ENCODE measurements at places on chromosomes 5 and 9. TPM values are rescaled to one million over a fixed set of nuclear protein-coding genes. Genes with fewer than 3 reads are reported as not detected.

GRCh38 chr9:75683591-75683990 is 206.9 kb upstream of the PCSK5 start:
- no peak for DNase-seq

GRCh38 chr5:37738865-37739488 is 100.9 kb downstream of the GDNF start:
- no peak for DNase-seq

- DNase-seq, result no peak
Measured at GRCh38 chr5:103849934-103850333, 287.3 kb upstream of the NUDT12 start.

GRCh38 chr9:132176338-132176737 is 14.5 kb downstream of the NTNG2 start:
- DNase-seq, result no peak

DNA sequence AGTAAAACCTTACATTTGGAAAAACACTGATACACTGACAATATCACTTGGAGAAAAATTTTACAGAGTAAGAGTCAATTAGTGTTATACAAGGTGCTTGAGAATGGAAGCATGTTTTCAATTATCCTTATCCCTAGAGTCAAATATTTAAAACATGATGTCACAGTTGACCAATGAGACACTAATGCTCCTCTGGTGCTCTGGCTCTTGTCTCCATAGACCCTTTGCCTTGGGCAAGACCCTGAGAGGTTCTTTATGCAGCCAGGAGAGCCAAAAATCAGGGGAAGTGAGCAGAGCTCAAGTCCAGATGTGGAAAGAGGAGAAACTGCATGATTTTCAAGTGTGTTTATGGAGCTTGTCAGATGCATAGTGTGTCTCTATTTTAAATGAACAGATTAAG is 153.9 kb downstream of the MARCHF11 start:
- no peak for DNase-seq

DNA sequence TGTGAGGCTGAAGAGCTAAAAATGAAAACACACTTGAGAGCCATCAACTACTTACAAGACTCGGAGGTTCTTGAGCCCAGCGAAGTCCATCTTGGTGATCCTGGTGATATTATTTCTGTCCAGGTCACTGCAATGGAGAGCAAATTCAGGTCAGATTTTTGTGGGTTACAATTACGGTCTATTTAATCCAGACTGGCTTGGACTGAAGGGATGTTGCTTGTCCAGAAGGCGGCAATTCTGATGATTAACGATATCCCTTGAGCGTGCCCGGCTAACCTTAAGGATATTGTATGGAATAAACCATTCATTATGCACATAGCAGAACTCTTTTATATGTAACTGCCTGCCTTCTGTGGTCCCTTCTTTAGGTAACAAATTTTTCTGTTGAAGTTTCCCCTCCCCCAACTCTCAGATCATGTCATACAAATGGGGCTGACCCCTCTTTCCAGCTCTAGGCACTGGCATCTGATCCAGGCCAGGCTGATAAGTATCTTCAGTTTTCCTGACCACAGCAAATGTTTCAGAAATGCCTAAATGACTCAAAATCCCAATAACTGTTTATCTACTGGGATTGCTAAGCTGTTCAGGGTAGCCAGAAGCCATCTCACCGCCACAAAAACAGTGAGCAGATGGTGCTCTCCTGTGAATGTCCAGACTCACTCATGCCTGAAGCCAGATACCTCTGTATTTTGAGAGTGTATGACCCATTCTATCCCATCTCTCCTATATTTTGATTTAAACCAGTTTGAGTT is 49.4 kb downstream of the SLIT3 start:
- peak; percentile 45 for DNase-seq

DNA sequence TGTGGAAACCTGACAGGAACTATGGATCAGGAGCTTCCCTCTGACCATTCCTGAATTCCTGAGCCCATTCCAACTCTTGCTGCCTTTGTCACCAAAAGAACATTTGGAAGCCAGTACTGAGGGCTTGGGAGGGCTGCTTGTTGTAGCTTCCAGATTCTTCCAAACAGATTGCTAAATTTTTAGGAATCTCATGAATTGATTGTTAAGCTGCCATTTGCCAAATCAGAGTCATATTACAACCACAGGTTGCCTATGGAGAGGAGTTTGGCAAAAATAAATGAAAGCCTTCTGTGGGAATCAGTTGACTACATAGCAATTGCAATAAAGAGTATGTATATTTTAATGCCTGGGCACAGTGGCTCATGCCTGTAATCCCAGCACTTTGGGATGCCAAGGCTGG is 39.2 kb upstream of the SLC28A3 start:
- DNase-seq, result no peak

DNA sequence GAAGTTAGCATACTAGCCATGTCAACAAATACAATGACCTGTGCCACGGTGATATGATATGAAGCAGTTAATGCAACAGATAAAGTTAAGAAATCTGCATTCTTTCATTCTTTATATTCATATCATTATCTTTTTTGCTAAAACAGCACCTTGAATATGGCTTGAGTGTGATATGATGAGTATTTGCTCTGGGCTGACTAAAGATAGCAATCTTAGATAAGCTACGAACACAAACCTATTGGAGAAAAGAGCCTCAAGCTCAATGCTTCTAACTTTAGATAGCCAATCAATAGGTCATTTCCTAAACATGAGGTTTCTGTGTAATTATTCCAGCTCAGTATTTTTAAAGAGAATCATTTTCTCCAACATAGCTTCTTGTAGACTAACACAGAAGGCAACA is 61.7 kb downstream of the NR2F1 start:
- no peak for DNase-seq

GRCh38 chr5:54551292-54551691 is 33.7 kb downstream of the SNX18 start:
- no peak for DNase-seq

- DNase-seq, result no peak
Measured at GRCh38 chr5:117732264-117732663, 1157.6 kb upstream of the SEMA6A start.

- no peak for DNase-seq
Measured at GRCh38 chr9:113152699-113153098, 1.9 kb downstream of the SLC31A2 start.

DNA sequence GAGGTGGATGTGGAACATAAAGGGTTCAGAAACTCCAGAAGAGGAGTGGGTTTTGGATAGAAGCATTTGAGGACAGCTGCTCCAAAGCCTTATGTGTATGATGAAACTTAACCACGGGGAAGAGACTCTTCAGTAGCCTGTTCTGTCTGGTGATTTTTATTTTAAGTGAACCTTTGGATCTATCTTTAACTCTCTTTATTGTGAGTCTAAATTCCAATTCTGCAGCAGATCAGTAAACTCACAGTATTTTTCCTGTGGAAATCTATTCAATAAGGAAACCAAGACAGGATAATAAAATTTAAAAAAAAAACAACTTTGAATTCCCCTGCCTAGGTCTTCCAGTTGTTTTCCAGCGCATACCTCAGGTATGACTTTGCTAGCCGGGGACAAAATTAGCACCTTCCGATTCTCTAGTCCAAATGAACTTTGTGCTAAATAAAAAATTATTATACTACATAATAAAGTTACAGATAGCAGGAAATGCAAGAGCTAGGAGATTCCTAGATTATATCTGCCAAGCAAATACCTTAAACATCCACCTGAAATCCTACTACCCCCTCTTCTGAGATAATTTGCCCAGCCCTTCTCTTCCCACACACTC is 101.9 kb downstream of the NLN start:
- DNase-seq, result no peak

GRCh38 chr9:90842996-90843395 is 41.4 kb downstream of the SYK start:
- no peak for DNase-seq

DNA sequence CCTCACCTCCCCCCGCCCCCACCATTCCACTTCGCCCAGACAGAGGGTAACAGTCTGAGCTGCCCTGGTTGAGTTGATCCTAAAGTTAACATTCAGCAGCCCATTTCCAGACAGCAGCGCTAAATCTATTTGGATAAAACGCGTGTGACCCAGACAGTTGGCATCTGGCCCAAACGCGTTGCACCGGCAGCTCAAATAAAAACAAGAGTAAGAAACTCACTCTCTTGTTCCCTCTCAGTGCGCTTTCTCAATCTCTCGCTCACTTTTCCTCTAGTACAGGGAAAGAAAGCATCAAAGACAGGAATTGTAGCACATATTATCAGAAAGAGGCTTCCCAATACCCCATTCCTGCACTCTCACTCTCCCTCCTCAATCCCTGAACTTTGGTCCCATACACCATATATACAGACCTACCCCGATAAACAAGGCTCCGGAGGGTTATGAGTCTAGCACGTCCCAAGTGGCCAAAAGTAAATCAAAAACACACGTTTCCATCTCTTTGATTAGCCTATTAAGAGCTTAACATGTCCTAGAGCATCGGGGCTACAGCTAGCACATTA is 1.3 kb downstream of the ADAMTS6 start:
- DNase-seq, result no peak

- DNase-seq, result no peak
Measured at GRCh38 chr5:72608297-72608696, 101.1 kb upstream of the ZNF366 start.

DNA sequence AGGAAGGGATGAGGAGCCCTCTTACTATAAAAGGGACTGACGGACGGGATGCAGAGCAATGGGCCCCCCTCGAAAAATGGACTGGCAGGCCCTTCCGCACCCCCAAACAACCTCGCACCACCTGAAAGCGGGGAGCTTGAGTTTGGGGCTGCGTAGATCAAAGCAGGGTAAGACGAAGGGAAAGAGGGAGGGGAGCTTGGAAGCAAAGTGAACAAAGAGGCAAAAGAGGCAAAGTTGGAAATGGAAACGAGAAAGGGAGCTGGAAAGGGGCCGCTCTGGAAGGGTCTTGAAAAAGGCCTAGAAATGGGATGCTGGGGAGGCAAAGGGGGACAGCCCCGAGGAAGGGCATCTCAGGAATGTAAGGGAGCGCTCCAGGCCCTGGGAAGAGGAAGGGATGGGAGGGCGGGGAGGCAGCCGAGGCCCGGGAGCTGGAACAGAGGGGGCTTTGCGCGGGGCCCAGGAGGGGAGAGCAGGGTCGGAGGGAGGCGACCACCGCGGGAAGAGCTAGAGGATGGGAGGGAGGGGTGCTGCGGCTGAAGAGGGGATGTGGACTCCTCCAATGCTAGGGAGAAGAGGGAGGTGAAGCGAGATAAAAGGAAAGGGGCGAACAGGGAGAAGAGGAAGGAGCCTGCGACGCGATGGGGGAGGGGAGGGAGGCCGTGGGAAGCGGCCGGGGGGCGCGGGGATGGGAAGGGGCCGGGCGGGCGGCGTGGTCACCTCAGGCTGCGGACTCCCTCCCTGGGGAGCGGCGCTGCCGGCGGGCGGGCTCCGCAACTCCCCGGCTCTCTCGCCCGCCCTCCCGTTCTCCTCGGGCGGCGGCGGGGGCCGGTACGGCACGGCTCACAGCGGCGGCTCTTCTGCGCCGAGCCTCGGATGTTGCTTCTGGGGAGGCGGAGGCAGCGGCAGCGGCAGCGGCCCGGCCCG is 577 bp downstream of the RNF145 start:
- no peak for DNase-seq

- no peak for DNase-seq
Measured at GRCh38 chr9:69593756-69594155, 78.4 kb downstream of the APBA1 start.

The NEUROG1 gene
- total RNA-seq, result not detected

The PDE6A gene
- total RNA-seq, result not detected

The ACOT12 gene
- total RNA-seq, result not detected

The FOXD4L4 gene
- not detected for total RNA-seq

The FOXI1 gene
- not detected for total RNA-seq

The FRRS1L gene
- total RNA-seq, result 5.8 TPM

The FOXD1 gene
- total RNA-seq, result 5.0 TPM

The IFNB1 gene
- not detected for total RNA-seq

The FAM200C gene
- 3.0 TPM for total RNA-seq

The INSYN2B gene
- total RNA-seq, result not detected

The NTNG2 gene
- total RNA-seq, result 6.6 TPM

Data from esophagus muscularis mucosa (tissue), 4 donors.